ENCODE measurements at places on chromosomes 13 and 19.

DNA sequence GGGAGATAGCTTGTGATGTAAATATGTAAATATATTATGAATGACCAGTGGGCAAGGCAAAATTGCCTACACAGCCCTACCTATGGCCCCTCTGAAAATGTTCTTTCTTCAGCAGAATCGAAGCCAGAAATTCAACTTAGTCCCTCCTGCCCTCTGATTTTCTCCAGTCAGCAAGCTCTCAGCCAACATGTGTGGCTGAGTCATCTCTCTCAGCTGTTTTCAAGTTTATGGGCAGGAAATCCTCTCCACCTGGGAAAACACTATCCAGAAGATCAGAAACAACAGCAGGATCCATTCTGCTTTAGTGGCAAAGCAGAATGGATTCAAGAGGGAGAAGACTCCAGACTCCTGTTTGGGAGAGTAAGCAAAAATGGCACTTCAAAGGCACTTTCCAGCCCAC lies 8.9 kb upstream of the ZNF527 start:
- DNase-seq: no peak

DNA sequence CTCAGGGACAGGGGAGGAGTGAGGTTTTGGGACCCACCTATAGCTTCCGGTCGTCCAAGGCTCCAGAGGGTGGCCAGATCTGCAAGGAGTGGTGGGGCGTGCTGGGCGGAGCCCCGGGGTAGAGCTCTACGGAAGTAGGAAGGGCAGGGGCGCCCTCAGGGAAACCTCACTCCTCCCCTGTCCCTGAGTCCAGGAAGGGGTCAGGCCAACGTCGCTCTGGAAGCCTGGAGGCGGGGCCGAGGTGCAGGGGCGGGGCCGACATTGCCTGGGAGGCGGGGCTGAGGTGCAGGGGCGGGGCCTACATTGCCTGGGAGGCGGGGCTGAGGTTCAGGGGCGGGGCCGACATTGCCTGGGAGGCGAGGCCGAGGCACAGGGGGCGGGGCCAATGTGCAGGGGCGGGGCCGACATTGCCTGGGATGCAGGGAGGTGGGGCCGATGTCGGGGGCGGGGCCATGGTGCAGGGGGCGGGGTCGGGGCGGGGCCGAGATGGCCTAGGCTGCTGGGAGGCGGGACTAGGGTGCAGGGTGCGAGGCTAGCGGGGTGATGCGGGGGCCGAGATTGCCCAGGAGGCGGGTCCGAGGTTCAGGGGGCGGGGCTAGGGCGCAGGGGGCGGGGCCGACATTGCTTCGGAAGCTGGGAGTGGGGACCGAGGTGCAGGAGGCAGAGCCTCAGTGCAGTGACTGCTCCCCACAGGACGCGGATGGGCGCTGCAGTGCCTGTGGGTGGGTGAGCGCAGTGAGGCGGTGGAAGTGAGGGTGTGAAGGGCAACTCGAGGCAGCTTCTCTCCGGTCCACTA lies 4.9 kb upstream of the PALM start:
- peak; percentile 84 for DNase-seq

GRCh38 chr13:50006426-50007135 lies 8.7 kb upstream of the KCNRG start:
- no peak for DNase-seq

DNA sequence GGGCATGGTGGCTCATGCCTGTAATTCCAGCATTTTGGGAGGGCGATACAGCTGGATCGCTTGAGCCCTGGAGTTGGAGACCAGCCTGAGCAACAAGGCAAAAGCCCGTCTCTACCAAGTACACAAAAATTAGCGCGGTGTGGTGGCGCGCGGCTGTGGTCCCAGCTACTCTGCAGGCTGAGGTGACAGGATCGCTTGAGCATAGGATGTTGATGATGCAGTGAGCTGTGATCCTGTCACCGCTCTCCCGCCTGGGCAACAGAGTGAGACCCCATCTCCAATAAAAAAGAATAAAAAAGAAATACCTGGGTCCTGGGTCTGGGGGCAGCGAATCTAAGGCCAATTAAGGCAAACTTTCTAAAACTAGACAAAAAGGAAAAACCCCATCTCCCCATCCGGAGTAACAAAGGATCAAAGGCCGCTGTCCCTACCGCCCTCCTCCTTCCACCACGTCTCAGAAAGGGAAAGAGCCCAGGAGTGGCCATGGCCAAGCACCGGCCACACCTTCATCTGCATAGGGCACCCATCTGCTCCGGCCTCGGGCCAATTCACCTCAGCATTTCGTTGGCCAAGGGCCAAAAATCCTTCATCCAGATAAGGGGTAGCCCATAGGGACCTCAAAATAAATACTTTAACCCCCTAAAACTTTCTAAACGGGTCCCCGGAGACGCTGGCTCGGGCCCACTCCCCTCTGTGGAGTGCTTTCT lies 851 bp downstream of the ZNF320 start:
- peak; percentile 75 for DNase-seq

- DNase-seq: no peak
Observed at GRCh38 chr19:15075806-15076205, 6.2 kb upstream of the OR1I1 start.

- DNase-seq: no peak
Observed at GRCh38 chr13:41835871-41836270, 125.0 kb downstream of the VWA8 start.

GRCh38 chr13:23741879-23742510 lies 147.2 kb downstream of the MIPEP start:
- DNase-seq: no peak

GRCh38 chr19:18340990-18341868 lies 831 bp downstream of the PGPEP1 start:
- DNase-seq: peak; percentile 91

DNA sequence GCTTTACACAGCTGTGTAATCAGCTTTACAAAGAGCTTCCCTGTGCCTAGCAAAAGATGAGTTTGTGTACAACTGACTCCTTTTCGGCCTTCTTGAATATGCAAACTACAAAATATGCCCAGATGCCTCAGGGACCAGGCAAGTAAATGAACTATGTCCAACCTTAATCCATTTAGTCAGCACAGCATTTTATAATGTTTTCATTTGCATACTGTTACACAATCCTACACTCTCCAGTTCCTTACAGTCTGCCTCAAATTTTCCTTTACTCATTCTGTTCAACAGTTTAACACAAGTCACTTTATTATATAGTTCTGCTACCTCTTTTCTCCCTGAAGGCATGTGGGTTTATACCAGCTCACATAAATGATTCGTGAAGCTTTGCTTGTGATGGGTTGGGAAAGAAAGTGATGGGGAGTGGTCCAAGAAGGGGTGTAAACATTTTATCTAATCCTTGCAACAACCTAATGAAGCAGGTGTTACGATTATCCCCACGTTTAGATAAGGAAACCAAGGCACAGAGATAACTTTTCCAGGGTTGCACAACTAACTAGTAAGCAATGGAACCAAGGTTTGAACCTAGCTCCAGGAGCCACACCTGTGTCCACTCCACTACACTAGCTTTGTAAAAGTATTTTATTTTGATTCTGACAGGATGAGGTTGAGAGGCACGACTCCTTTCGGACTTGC lies 3.3 kb upstream of the USP12 start:
- peak; percentile 37 for DNase-seq

GRCh38 chr19:43634872-43635560 lies 4.6 kb downstream of the CADM4 start:
- peak; percentile 78 for DNase-seq

- no peak for DNase-seq
Observed at GRCh38 chr19:18131841-18132596, 20.9 kb upstream of the PIK3R2 start.

DNA sequence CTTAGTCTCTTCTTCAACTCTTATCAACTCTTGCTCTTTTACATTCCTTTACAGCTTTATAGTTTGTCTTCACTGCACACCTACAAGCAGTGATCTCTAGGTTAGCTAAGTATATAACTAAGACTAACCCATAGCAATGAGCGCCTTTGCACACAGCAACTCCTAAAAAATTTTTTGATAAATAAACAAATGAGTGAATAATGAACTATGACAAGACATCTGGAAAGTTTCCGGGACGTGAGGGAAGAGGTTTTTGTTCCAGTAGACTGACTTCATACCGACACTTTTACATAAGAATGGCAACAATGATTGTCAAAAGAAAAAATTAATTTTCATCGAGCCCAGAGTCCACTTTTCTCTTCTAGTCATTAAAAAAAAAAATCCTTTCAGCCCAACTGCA lies 98.3 kb downstream of the ELF1 start:
- peak; percentile 12 for DNase-seq

- no peak for DNase-seq
Observed at GRCh38 chr19:51065221-51065960, 499 bp upstream of the KLK13 start.

- no peak for DNase-seq
Observed at GRCh38 chr13:94705081-94706030, 7.0 kb downstream of the SOX21 start.

- DNase-seq: no peak
Observed at GRCh38 chr13:114261328-114261965, 20.0 kb upstream of the UPF3A start.

- no peak for DNase-seq
Observed at GRCh38 chr13:42137856-42138537, 89.5 kb downstream of the DGKH start.

GRCh38 chr19:6250024-6250615 lies 29.7 kb downstream of the MLLT1 start:
- DNase-seq: no peak

GRCh38 chr19:17951990-17952976 lies 14.6 kb upstream of the KCNN1 start:
- DNase-seq: no peak

- DNase-seq: no peak
Observed at GRCh38 chr13:36030670-36031331, 100.4 kb downstream of the DCLK1 start.

DNA sequence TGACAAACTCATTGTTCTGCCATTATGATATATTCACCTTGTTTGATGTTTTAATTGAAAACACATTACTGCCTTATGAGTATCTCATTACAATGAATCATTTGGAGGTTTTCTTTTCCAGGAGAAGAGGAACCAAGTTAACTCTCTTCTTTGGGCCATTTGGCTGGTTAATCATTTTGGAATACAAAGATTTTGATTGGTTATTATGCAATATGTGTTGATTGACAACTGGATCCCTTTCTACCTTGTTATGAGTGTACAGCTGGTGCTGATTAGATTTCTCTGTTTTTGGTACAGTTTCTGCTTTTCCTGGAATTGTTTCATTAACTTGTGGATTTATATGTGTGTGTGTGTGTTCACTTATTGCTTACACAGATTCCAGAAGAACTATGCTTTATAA lies 49.2 kb upstream of the RGCC start:
- no peak for DNase-seq

- no peak for DNase-seq
Observed at GRCh38 chr13:18235756-18236527, 945.7 kb downstream of the TUBA3C start.

- DNase-seq: no peak
Observed at GRCh38 chr13:40304391-40304790, 362.1 kb downstream of the FOXO1 start.

GRCh38 chr13:75154331-75154730 lies 327.6 kb downstream of the TBC1D4 start:
- no peak for DNase-seq

- peak; percentile 44 for DNase-seq
Observed at GRCh38 chr13:30119476-30119875, 187.9 kb downstream of the KATNAL1 start.

- no peak for DNase-seq
Observed at GRCh38 chr19:13979244-13979615, 26.9 kb downstream of the RFX1 start.

DNA sequence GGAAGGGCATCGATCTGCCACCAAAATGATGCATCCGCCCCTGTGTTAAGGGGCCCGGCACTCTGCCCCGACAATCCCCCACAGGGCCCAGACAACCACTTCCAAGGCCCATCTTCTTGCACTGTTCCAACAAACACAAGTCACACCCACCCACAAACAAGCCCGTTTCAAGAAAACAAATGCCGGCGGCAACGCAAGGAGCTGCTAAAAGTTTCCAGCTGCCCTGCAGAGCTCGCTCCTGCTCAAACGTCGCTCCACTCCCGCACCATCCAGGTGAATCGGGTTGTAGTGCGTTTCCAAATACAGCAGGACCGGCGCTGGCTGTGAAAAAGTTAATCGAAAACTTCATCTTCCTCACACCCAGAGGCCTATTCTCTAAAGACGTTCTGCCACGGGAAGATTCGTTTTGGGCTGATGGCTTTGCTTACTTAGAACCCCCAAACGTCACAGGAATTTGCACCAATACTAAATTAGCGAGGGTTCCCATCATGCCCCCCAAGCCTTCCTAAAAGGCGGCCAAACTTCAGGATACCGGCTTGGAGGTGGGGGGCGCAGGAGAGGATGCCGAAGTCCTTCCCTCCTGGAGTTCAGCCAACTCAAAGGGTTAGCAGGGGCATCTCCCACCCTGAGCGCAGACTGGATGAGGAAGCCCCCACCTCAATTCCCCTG lies 107.4 kb upstream of the DOCK9 start:
- DNase-seq: peak; percentile 23

- DNase-seq: no peak
Observed at GRCh38 chr19:28313633-28314032, 899.3 kb downstream of the UQCRFS1 start.

DNA sequence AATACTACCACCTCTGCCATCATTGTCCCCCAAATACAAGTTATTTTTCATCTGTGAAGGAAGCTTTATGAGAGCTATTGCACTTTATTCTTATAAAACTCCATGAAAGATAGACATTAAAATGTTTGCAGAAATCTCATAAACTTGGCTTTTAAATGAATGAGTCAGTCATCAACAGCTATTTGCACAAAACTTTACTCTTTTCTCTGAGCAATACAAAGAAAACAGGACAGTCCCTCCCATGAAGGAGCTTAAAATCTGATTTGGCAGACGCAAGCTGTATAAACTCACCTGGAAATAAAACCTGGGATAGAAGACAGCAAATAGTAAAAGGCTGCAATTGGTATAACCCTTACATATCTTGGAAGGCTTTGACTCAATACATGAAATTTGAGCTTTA lies 16.6 kb upstream of the RCBTB1 start:
- DNase-seq: no peak

GRCh38 chr19:45408121-45408520 lies 1.7 kb downstream of the POLR1G start:
- DNase-seq: no peak

DNA sequence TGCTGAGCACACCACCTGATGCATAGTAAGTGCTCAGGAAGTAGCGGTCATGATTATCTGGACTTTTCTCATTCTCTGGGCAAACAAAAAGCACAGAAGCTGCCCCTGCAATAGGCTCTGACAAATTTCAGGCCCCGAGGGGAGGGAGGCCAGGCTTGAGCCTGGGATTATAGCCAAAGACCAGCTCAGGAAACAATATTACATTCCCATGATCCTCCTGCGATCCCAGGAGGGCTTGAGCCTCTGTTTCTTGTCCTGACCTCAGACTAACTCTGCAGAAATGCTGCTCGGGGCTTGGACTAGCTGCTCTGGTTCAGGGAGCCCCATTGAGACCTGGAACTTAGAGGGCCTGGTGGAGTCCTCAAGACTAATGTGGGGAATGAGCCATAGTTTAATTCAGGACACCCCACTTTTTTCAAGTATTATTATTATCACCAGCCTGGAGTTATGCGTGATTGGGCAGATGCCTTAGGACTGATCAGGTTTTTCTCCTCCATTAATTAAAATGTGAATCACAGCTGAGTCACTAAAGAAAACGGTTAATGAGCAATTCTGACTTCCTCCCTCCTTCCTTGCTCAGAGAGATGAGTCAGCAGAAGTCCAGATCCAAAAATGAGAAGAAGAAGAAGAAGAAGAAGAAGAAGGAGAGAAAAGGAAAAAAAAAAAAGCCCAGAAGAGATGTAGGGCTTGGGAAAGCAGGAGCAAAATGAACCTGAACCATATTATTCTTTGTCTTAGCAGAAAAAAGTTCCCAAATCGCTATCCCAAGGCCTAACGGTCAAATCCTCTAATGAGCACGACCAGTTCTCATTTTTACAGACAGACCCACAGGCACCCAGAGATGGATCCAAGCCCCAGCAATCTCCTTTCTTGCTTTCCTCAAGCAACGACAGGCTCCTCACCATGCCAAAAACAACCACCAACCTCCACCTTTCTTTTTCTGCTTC lies 107.2 kb downstream of the CACNA1A start:
- DNase-seq: no peak

All from small intestine (tissue), 16 donors.